ENCODE measurements at places on chromosomes 4 and X.

DNA sequence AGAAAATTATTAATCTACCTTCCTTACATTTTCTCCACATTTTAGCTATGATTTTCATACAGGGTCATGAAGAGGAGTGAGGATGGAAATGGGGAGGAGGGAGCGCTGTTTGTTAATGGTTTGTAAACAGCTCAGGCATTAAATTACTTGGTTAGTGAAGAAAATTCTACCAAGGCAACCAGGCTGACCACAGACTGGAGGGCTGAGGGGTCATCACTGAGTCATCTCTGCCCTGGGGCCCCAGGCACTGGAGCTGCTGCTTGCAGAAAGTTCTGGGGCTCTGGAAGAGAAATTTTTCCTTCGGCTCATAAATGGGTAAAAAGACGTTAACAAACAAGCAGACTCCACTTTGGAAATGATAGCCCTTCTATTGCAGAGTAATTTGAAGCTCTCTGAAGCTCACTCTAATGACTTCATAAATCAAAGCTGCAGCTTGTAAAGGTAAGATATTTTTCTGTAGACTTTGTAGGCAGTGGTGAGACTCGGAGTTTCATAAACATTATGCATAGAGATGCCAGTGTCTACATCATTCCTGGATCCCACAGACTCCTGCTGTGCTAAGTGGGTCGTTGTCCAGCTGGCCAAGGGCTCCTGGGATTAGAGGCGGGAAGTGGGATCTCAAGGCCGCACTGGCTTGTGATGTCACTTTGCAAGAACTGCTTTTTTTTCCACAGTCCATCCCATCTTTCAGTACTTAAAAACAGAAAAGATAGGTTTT lies 159.6 kb downstream of the PTTG2 start:
- DNase-seq: no peak

DNA sequence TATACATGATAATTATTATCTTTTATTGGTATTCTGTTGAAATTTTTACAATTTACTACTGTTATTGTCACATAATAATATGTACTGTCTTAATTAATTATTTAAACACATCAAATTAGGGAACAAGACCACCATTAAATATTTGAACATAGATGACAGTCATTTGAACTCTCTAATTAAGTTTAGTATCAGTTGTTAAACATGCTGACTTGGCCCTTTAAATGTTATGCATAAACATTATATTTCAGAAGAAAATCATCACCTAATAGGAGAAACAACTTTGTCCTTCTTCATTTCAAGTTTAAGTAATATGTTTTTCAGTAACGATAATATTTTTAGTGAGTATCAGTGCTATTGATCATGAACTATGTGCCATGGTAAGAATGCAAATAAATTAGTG lies 623.5 kb upstream of the GNPDA2 start:
- no peak for DNase-seq

DNA sequence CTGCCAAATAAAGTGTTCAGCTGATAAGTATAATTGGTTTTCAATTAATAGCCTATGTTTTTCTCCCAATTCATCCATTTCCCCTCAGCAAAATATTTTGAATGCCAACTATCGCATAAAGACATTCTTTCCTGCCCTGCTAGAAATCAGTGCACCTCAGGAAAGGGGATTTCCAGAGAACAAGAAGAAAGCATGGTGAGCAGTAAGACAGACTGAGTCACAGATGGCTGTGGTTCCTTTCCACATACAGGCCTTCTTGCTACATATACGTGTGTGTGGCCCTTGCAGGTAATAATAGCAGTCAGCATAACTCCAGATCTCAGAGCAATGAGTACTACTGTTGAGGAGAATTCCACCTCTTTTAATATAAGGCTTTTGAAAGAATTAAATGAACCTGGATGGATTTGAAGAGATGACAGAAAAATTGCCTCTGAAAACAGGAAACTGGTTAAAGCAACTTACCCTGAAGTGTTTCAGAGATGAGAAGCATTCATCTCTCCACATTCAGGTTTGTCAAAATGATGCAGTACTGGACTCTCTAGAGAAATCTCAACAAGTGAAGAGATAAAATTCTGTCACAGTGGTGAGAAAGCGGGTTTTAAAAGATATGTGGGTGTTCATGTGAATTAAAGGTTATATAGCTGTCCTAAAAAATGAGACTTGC lies 13.6 kb downstream of the GASK1B start:
- peak; percentile 6 for DNase-seq

- DNase-seq: no peak
Observed at GRCh38 chr4:33494150-33494549, 2750.2 kb downstream of the ARAP2 start.

- DNase-seq: no peak
Observed at GRCh38 chrX:8405631-8406030, 59.0 kb upstream of the VCX3B start.

DNA sequence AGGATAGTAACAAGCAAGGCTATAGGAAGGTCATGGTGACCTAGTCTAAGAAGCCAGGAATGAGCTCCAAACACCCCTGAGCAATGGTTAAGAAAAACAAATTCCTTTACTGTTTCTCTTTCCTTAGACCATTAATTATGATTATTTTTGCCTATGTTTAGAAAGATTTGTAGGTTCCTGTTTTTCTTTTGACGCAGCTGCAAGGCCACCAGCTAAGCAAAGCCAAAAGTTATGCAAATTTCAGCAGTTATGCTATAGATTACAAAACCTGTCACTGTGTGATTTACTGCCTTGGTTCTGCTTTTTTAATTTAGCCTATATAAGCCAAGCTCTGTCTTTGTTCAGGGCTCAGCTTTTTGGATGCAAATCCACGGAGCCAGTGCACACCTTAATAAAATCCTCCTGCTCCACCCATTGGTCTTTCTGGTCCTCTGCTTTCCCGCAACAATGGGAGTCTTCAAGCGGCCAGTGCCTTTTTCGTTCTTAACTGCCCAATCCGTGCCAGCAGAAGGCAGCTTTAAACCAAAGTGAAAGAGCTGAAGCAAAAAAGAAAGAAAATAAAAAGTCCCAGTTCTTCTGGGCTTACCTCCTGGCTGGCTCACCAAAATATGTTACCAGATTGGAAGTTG lies 1.4 kb upstream of the CEP135 start:
- DNase-seq: no peak

DNA sequence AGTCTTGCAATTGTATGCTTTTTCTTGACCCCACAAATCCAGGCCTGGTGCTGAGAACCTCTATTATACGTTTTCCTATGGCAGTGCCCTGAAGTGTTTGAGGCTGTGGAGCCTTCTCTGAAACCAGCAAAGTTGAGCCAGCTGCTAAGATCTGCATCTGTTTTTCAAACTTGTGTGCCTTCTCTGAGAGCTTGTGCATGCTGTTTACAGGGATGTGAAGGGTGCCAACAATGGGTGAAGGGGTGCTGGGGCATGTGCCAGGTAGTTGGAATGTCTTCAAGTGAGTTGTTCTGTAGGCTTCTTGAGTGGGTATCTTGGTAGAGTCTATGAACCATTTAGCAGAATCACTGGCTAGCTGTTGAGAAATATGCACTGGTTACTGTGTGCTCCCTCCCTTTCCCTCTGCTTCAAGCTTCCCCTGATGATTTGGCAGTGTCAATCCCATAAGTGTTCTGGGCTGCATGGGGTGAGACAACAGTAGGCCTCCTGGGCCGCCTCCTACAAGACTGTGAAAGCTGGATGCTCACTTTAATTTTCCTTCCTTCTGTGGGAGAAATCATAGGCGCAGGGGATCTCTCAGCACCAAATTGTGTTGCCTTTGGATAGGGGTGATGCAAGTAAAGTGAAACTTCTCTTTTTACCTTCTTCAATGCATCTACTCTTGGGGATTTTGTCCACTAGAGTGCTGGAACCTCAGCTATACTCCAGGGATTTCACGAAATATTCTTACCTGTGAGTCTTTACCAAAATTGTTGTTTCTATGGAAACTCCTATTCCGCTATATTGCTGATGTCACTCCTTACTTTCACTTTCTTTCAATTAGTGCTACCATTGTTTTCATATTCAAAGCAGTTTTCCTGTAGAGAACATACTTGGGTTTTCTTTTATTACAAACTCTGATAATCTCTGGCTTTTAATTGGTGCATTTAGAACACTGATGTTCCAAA lies 30.0 kb downstream of the ITM2A start:
- no peak for DNase-seq
